NCI-H2081 treated with DMSO at 0.1 percent for 48 hours (cell line): ENCODE measurements at places on chromosomes 3 and 15.

DNA sequence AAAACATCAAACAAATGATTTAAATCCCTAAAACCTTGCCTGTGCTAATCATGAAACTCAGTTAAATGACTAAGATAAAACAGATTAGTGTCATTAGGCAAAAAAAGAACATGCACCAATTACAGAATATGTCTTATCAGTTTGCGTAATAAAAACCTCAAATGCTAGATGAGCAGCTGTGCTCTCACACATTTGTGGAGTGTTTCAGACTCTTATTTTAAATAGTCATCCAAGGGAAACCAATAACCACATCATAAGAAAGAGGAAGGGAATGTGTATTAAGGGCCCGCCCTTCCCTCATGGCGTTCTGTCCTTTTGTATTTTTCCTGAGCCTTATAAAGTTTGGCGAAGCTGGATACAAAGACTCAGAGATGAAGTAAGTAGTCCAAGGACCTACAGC is 6.6 kb downstream of the SAMMSON start:
- no peak for DNase-seq

GRCh38 chr3:29693863-29694262 is 413.0 kb downstream of the RBMS3 start:
- no peak for DNase-seq

- DNase-seq, result no peak
Measured at GRCh38 chr3:71636001-71636400, 52.5 kb upstream of the FOXP1 start.

DNA sequence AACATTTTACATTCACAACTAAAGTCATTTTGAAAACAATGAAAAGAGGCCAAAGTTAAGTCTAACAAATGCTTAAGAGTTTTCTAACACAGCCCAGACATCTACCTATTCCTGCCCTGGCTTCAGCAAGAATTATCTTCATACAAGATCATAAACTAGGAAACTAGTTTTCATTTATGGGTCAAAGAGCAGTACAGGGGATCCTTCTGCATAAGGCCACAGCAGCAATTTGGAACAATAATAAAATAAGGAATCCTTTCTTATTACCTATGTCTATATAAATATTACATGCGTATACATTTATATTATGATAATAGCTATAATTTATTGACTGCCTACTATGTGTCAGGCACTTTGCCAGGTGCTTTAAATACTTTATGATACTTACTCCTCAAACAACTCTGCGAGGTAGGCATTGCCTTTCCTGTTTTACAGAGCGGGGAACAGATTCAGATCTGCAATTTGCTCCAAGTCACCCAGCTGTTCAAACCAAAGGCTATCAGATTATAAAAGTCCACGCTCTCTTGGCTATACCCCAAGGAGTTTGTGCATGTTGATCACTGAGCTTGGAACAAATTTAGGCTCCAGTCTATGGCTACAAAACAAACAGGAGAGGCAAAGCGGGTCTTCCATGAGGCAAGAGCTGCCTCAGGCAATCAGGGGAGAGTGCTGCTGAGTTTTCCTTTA is 196.4 kb downstream of the RORA start:
- DNase-seq, result peak; percentile 85

DNA sequence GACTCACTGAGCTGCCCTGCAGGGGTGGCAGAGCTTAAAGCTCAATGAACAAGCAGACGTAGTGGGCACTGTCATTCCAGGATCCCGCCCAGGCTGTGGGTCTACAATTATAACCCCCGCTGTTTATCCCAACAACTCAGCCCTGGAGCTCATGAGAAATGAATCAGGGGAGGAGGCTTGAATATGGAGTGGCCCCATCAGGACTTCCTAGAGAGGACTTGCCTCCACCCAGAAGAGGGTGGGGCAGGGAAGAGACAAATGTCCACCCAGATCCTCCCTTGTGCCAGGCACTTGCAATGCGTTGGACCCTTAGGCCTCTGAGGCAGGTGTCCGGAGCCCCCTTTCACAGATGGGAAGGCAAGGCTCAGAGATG is 33.0 kb downstream of the SLC6A20 start:
- no peak for DNase-seq

DNA sequence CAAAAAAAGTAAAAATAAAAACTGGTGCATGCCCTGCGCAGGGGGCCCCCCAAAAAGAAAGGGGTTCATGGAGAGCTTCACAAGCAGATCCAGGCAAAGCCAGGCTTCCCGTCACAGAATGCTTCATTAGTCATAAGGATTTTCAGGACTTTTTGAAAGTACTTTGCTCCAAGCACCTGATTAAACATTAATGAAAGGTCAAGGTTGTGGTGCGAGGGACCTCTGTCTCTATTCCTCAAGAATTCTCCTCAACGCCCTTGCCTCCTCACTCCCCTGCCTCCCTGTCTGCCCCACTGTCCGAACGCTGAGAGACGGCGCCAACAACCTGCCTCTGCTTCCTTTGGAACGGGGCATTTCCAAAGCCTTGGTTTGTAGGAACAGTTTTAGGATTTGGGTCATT is 240.1 kb upstream of the IGF1R start:
- DNase-seq, result no peak

- no peak for DNase-seq
Measured at GRCh38 chr15:70853973-70854665, at the start of gene LARP6. Gene LARP6, minus strand, starts transcription at chr15:70854157. Its CDS starts 69 bp downstream, at chr15:70854088.

GRCh38 chr3:77919244-77919643 is 879.3 kb downstream of the ROBO2 start:
- no peak for DNase-seq

- no peak for DNase-seq
Measured at GRCh38 chr15:60477916-60478565, 901 bp downstream of the ICE2 start.

DNA sequence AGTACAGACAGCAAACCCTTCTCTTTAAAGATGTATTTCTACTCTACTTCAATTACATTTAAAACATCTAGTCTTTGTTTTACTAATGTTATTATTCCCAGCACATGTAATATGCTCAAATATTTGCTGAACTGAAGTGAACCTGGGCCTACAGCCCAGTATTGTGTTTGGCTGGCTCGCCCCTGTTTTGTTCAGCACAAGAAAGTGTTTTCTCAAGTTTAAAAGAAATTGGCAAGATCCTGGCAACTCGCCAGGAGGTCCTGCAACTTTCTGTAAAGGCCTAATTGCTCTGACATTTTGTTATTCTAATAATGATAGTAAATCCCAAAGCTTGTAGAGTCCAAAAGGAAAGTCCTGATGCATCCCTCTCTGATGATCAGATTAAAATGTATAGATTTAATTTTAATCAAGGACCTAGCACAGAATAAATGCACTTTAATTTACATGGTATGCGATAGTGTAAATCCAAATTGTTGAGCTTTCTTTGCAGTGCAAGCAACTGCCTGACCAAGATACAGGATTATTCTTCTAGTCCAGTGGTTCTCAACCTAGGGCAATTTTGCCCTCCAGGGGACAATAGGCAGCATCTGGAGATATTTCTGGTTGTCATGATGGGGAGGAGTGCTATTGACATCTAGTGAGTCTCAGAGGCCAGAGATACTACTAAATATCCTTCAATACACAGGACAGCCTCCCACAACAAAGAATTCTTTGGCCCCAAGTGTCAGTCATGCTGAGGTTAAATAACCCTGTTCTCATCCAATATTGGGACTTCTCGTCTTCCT is 35.7 kb upstream of the TMOD3 start:
- DNase-seq, result no peak

GRCh38 chr3:44482721-44483120 is 5.3 kb upstream of the ZNF445 start:
- no peak for DNase-seq

DNA sequence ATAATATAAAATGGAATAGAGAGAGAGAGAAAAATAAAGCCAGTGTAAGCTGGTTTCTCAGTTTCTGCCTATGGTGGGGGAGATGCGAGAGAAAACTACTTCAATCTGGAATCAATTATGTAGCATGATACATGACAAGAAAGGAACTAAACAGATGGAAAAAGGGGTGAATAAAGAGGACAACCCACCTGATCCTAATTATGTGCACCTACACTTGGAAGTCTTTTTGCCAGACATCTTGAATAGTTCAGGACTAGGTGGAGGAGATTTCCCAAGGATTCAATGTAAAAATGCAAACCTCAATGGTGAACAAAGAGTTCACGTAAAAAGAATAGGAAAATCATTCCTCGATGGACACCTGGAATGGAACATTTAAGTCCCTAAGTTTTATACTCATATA is 524.4 kb upstream of the RGMA start:
- DNase-seq, result no peak

- DNase-seq, result no peak
Measured at GRCh38 chr15:78414621-78415250, 23.3 kb upstream of the IREB2 start.

DNA sequence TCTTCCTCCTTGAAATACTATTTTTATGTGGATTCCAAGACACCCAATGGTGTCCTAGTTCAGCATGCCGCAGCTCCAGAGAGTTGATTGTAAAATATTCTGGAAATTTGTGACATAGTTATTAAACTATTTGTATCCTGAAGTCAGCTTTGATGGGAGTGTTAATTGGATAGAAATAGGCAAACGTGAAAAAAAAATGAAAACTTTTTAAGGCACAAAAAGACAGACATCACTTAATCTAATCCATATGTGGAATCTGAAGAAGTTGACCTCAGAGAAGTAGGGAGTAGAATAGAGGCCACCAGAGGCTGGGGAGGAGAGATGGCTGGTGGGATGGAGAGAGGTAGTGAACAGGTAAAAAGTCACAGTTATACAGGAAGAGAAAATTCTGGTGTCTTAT is 704.2 kb downstream of the ROBO1 start:
- no peak for DNase-seq

DNA sequence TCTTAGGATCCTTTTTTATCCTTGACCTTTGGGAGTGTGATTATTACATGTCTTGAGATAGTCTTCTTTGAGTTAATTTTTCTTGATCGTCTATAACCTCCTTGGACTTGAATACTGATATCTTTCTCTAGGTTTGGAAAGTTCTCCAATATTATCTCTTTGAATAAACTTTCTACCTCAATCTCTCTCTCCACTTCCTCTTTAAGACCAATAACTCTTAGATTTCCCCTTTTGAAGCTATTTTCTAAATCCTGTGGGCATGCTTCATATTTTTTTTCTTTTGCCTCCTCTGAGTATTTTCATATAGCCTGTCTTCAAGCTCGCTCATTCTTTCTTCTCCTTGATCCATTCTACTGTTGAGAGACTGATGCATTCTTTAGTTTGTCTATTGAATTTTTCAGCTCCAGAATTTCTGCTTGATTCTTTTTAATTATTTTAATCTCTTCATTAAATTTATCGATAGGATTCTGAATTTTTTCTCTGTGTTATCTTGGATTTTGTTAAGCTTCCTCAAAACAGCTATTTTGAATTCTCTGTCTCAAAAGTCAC is 12.1 kb downstream of the USF3 start:
- DNase-seq, result no peak

- no peak for DNase-seq
Measured at GRCh38 chr3:30455840-30456239, 150.6 kb upstream of the TGFBR2 start.

DNA sequence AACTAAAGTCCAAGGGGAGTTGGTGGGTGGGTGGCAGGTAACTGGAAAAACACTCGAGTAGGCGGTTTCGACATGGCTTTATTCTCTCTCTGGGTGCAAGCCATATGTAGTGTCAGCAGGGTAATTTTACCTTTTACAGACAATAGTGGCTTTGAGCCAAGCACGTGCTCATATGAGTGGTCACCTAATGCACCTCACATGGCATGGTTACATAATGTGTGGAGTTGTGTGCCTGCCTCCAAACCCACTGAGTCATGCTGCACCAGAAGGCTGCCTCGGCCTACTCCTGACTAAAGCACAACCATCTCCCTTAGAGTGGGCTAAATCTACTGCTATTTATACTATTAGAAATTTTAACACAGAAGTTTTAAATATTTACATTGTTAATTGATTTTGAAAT is 16.5 kb downstream of the CCRL2 start:
- DNase-seq, result no peak

DNA sequence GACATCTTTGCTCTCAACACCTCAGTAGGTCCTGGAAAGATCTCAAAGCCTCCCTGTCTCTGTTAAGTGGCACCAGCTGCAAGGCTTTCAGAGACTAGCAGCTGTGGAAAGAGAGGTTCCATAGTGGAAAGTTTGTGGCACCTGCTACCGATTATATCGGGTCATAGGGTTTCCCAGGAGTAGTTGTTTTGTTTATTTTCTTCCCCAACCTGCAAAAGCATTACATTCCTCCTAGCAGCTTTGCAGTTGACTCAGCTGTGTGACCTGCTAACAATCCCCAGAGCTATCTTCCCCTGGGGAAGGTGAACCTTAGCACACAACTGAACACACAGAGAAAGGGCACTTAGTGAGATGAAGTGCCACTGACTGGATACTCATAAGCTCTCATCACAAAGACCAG is 598.9 kb upstream of the GRM7 start:
- no peak for DNase-seq

- DNase-seq, result no peak
Measured at GRCh38 chr3:124202754-124203153, 210.8 kb upstream of the ROPN1 start.

DNA sequence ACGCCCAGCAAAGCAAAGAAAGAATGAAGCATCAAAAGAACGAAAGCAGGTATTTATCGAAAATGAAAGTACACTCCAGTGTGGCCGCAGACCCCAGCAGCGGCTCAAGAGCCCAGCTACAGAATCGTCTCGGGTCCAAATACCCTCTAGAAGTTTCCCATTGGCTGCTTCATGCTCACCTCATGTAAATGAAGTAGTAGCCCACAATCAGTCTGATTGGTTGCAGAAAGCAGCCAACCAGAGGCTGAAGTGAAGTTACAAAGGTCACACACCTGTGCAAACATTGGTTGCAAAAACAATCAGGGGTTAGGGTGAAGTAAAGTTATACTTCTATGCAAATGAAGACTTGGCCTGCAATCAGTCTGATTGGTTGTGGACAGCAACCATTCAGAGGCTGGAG is 32.0 kb downstream of the SV2B start:
- DNase-seq, result no peak

- DNase-seq, result no peak
Measured at GRCh38 chr15:60191821-60192220, 187.7 kb downstream of the FOXB1 start.

GRCh38 chr3:105812194-105812586 is 56.6 kb downstream of the CBLB start:
- no peak for DNase-seq

DNA sequence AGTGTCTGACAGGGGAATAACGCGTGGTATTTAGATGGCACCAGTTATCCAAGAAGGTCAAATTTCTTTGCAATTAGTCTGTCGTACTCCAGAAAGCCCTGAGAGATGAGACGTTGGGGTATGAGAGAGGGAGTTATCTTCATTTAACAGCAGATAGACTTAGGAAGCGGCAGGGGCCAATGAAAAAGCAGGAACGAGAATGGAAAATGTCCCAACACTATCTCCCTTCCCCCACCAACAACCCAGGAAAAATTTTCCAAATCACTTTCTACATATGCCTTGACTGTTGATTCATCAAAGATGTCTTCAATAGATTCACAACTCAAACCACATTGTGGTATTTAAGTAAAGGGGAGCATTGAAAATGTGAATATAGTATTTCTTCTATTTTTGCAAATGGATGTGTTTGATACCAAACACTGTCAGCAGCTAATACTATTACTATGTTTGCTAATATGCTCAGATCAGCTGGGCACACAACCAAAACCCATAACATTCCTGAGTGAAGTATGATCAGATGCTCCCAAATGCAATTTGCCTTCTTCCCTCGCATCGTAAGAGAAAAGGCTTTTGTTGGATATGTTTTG is 13.3 kb upstream of the GREM1 start:
- no peak for DNase-seq

- no peak for DNase-seq
Measured at GRCh38 chr3:15329046-15330005, 3.1 kb downstream of the SH3BP5 start.

GRCh38 chr3:70358978-70359580 is 46.6 kb upstream of the MDFIC2 start:
- no peak for DNase-seq

- no peak for DNase-seq
Measured at GRCh38 chr3:10353661-10354360, 32.9 kb upstream of the SEC13 start.
